ENCODE measurements at places on chromosomes 5 and 9.

- DNase-seq: no peak
Observed at GRCh38 chr5:133884569-133885311, 83.7 kb downstream of the C5orf15 start.

DNA sequence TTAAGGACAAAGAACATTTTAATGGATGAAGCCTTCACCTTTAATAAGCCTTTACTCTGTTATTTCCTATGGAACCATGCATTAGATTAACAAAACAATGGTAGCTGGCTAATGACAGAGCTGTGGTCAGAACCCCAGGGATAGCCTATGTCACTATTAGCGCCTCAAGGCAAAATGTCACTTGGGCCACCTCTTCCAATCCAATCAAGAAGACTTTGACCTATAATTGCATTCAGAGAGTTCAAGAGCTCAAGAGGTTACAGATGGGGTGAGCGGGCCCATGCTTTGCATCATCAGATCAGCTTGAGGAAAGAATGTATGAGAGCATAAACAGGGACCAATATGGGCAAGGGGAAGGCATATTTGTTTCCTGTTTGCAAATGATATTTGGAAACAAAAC, 425.1 kb downstream of the ARHGEF28 start:
- DNase-seq: no peak

GRCh38 chr9:114643896-114644295, 13.7 kb downstream of the TEX53 start:
- DNase-seq: no peak

- no peak for DNase-seq
Observed at GRCh38 chr5:113317636-113318035, 117.2 kb downstream of the TSSK1B start.

- no peak for DNase-seq
Observed at GRCh38 chr5:169974121-169974770, 6.0 kb downstream of the INSYN2B start.

GRCh38 chr5:82374637-82375036, 96.5 kb upstream of the RPS23 start:
- no peak for DNase-seq

- no peak for DNase-seq
Observed at GRCh38 chr5:133941456-133942196, 26.8 kb downstream of the C5orf15 start.

DNA sequence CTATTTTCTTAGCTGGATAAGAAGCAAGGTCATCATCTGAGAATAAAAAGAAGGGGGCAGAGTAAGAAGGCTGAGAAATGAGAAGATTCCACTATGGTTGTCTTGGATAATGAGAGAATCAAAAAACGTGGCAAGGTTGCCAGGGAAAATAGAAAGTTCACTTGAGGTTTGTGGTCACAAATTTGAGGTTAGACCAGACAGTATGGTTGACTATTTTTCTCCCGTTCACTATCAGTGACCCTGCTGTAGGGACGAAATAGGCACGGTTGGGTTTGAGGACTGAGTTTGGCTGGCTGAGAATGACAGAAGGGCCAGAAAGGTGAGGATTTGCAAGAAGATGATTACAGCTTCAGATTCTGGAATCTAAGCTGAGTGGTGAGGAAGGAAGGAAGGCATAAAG, 266.0 kb upstream of the ZNF462 start:
- no peak for DNase-seq

- no peak for DNase-seq
Observed at GRCh38 chr5:68884144-68884754, 209.6 kb upstream of the SLC30A5 start.

DNA sequence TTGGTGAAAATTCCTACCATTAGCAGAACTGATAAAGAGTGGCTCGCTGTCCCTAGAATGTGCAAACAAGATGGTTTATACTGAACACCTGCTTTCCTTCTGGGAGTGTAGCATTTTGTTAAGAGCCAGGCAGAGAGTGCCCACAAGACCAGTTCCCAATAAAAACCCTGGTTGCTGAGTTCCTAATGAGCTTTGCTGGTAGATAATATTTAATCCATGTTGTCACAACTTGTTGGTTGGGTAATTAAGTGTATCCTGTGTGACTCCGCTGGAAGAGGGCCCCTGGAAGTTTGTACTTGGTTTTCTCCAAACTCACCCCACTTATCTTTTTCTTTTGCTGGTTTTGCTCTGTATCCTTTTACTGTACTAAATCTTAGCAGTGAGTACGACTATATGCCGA, 39.5 kb upstream of the GOLGA1 start:
- DNase-seq: no peak

- DNase-seq: peak; percentile 54
Observed at GRCh38 chr9:72185561-72185960, 36.3 kb downstream of the GDA start.

- no peak for DNase-seq
Observed at GRCh38 chr5:156208271-156208670, 118.7 kb upstream of the SGCD start.

- DNase-seq: no peak
Observed at GRCh38 chr5:66717455-66718373, 121.5 kb downstream of the MAST4 start.

Measured in NCI-H510A treated with DMSO at 0.1 percent for 48 hours (cell line).